ENCODE measurements at places on chromosomes 6 and 20.

DNA sequence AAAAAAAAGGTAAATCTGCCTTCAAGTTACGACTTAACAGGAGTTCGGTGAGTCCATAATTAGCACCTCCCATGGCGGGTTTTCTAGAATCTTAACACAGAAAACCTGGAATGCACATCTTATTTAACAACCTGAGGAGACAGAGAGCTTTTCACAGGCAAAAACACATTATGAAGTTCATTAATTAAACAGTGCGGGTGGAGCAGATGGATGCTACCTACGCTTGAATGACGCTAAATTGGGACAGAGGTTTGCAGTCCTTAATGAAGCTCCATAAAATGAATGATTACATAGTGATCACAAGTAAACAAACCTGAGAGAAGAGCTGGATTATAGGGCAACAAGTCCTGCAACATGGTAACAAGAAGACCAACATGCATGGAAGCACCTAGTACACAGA, 81.0 kb downstream of the INSM1 start:
- DNase-seq, result no peak

DNA sequence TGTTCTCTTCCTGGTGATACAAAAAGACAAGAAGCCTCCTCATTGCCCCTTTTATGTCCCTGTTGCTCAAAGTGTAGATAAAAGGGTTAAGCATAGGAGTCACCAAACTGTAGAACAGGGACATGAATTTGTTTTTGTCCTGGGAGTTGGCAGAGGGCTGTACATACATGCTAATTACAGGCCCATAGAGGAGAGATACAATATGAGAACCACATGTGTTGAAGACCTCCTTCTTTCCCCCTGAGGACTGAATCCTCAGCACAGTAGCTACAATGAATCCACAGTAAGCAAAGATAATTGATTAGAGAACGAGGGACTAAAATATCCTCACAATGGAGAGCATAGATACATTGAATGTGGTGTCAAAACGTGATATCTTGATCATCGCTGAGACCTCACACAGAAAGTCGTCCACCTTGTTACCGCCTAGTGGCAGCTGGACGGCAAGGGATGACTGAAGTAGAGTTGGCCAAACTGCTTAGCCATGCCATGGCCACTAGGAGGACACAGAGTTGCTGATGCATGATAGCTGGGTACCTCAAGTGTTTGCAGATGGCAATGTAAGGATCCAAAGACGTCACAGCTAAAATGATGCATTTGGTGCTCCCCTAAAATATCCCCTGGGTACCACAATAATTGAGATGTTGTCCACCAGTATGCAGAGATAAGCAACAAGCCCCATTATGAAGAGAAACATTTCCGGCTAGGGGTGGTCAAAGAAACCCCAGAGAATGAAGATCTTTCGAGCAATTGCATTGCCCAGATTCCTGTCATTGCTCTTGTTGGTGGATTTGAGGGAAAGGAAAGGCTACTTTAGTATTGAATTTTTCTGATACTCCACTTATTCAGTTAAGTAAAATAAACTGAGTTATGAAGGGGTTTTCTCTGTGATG, 15.0 kb downstream of the OR2B3 start:
- DNase-seq, result no peak

DNA sequence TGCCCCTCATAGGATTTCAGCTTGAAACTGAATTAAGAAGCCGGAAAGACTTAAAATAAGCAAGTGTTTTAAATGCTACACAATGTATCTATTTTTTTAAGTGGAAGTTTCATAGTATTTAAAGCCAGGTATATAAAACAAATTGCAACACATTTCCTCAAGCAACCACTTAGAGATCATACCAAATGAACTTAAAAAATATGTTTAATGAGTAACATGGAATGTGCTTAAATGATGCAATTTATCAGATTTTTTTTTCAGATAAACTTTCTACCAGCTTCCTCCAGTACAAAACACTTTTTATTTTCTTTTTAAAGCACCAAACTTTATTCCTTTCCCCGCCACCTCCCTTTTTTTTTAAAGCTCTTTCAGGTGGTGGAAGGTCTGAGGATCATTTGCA, 534.3 kb downstream of the BMP2 start:
- no peak for DNase-seq

DNA sequence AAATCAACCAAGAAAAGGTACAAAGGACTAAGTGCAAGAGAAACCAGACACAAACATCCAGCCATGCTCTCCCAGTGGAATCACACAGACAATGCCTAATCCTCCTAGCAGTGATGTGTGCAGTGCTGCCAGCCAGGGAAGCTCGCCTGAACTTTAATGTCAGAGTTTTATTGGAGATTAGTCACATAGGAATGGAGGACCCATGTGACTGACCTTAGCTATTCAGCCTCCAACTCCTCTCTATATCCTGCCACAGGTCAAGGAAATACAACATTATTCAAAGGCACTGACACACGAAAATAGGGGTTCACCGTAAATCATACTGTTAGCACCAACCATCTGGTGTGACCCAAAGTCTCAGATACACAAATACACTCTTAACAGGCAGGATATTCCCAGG, 684.6 kb downstream of the DOK5 start:
- DNase-seq, result no peak

GRCh38 chr20:55677011-55677410, 328.3 kb downstream of the CBLN4 start:
- DNase-seq, result no peak

DNA sequence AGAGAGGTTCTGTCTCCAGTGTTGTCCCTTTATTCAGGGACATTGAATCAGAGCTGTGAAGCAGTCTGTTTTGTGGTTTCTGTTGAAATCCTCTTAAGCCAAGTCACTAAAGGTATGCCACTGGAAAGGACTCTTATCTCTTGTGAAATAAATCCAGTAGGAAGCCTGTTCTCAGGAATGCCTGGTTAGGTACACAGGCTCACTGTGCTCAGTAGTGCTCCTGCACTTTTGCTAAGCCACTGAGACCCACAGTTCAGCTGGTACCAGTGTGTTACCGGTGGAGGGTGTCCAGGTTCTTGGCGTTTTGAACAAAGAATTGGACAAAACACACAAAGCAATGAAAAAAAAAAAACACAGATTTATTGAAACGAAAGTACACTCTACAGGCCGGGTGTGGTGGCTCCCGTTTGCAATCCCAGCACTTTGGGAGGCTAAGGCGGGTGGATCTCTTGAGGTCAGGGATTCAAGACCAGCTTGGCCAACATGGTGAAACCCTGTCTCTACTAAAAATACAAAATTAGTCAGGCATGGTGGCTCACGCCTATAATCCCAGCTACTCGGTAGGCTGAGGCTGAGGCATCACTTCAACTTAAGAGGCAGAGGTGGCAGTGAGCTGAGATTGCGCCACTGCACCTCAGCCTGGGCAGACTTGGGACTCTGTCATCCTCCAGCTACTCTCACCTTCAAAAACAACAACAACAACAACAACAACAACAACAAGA, 186.1 kb downstream of the JARID2 start:
- DNase-seq, result no peak
